DMS153 (cell line): ENCODE measurements at places on chromosomes 11 and 22.

DNA sequence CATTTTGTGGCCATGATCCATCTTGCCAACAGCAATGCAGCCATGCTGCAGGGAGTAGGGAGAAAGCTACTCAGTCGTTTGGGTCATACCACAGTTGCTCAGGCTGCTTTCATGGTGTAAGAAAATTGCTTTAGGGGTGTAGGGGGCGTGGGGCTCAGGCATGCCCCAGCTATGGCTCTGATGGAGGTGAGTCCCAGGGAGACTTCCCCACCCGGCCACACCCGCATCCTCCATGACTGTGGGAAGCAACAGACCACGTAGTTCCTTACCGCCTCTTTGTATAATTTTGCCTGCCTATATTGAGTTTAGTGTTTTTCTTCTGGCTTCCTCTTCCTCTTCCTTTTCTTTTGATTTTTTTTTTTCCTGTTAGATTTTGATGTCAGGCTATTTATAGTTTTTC, 58.8 kb downstream of the SPECC1L start:
- DNase-seq = no peak

- DNase-seq = no peak
Observed at GRCh38 chr22:37275622-37276021, 6.7 kb upstream of the CYTH4 start.

DNA sequence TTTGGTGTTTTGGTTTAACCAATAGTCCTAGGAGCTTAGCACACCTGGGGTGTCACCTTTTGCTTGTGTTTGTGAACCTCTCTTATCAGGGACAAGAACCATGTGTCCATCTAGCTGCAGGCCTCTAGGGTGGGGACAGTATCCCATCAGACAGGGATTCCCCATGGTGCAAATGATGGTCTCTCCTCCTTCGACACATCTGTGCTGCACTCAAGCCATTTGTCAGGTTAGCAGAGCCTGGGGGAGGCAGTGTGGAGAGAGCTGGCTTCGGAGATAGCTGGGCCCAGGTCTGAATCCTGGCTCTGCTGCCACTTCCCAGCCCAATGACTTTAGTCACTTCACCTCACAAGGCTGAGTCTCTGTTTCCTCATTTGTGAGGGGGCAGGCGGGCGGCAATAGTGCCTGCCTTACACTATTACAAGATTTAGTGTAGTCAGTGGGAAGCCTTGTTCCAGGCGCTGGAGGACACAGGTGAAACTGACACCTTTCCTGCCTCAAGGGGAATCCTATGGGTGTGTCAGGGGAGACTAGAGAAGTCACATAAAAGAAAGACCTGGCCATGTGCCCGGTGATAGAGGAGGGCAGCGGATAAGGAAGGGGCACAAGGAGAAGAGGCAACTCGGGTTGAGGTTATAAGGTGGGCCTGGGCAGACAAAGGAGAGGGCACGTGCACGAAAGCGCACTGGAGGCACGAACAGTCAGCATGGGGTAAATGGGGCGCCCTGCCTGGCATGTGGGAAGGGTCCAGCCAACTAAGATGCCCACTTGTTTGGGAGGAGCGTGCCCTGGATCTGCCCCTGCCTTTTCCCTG, 12.6 kb downstream of the KLHL35 start:
- DNase-seq = no peak

GRCh38 chr22:19661156-19661555, 53.1 kb upstream of the SEPTIN5 start:
- DNase-seq = no peak

DNA sequence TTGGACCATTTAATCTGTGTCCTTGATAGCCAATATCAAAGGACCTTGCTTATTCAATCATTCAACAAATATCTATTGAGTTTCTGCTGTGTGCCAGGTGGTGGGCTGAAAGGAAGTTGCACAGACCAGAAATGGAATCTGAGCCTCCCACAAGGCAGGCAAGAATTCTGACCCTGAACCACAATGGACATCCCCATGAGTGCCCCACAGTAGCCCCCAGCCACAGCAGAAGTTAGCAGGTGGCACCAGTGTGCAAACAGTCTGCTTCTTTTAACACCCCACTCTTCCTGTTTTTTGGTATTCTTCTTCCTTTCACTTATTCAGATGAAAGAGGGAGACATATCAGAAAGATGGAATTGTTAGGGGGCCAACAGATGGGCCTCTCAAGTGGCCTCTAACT, 12.2 kb upstream of the SERPING1 start:
- DNase-seq = no peak

DNA sequence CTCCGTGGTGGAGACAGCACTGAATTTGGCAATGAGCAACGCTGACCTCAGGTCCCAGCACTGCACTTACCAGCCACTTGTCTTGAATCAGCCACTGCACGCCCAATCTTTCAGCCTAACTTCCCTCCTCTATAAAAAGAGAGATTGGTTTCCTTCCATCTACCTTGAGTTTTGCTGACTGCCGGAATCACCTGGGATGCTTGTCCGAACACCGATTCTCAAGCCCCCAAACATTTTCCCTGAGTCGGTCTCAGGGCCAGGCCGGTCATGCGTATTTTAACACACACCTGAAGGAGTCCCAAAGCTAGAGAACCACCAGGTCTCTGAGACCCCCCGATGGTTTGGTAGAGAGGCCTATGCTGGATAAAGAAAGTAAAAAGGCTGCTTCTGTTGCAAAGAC, 131.5 kb downstream of the SPATA19 start:
- DNase-seq = no peak

DNA sequence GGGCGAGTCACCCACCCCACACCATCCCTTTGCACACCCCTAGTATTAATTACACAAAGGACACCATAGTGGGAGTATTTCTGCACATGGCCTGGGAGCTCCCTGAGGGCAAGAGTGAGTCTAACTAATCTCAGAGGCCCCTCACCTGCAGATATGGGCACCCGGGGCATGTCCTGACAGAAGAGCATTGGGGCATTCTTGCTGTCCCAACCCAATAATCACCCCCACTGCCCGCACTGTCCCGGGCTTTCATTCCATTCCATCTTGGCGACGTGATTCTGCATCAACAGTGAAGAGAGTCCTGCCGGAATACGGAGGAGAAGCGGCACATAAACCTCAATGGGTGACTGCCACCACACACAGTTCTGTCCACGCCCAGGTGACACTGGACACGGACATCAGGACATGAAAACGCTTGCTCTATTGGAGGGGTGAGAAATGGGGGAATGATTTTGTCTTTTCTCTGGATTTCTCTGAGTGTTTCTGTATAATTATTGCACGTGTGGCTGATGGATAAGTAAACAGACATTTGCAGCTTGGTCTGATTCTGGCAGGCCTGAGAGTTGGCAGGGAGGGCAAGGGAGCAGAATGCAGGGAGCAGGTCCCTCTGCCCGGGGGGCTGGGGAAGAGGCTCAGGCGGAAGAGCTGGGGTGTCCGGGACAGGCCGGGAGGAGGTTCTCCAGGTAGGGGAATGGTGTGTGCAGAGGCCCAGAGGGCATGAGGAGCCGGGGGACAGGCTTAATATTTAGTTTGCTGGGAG, 38.2 kb downstream of the SCUBE1 start:
- DNase-seq = no peak

GRCh38 chr11:71490044-71490730, 36.9 kb upstream of the KRTAP5-7 start:
- DNase-seq = no peak

DNA sequence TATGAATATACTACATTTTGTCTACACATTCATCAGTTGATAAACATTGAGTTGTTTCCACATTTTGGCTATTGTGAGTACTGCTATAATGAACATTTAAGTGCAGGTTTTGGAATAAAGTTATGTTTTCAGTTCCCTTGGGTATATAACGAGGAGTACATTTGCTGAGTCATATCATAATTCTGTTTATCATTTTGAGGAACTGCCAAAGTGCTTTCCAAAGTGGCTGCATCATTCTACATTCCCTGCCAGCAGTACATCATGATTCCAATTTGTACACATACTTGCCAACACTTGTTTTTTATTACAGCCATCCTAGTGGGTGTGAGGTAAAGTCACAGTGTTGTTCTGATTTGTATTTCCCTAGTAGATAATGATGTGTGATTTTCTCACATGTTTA, 1458.6 kb upstream of the TENM4 start:
- DNase-seq = no peak

DNA sequence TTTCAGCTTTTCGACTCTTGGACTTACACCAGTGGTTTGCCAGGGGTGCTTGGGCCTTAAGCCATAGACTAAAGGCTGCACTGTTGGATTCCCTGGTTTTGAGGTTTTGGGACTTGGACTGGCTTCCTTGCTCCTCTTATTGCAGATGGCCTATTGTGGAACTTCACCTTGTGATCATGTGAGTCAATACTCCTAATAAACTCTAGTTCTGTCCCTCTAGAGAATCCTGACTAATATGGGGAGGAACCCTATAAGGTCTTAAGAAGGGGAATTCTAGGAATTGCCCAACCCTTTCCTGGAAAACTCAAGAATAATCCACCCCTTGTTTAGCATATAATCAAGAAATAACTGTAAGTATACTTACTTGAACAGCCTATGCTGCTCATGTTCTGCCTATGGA, 491.8 kb downstream of the TMEM135 start:
- DNase-seq = no peak

- DNase-seq = no peak
Observed at GRCh38 chr22:28927630-28928029, 44.3 kb downstream of the ZNRF3 start.

DNA sequence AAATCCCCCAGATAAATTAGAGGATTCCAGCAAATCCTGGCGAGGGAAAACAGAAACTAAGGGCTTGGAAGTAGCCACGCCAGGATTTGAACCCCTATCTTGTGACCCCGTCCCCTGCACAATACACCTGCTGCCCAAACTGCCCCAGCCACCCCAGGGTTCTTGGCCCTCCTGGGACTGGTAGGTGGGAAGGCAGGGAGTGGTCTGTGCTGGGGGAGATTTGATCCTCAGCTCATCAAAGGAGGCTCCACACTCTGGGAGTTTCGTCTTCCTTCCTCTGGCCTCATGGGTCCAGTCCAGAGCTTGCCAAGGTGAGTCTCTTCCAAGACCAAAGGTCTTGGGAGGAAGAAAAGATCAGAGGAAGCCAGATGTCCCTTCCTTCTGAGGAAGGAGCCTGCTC, 4.5 kb upstream of the CHST1 start:
- DNase-seq = no peak

- DNase-seq = no peak
Observed at GRCh38 chr11:40306938-40307548, 1152.4 kb downstream of the LRRC4C start.

- DNase-seq = no peak
Observed at GRCh38 chr11:6755303-6755952, 16.3 kb downstream of the OR2AG2 start.

DNA sequence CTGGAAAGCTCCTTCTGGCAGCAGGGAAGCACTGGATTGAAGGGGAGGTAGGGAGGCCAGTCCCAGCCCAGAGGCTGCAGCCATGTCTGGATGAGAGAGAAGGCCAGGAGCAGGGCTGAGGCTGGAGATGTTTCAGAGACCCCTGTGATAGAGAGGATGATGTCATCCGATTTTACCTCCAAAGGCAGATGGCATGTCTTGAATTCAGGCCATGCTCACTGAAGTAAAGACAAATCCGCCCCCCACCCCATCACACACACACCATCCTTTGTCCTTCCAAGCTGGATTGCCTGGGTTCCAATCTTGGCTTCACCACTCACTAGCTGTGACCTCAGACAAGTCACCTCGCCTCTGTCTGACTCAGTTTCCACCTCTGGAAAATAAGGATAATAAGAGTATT, 47.2 kb downstream of the TP53I11 start:
- DNase-seq = no peak

- DNase-seq = no peak
Observed at GRCh38 chr22:19361501-19362103, 69.9 kb downstream of the HIRA start.

DNA sequence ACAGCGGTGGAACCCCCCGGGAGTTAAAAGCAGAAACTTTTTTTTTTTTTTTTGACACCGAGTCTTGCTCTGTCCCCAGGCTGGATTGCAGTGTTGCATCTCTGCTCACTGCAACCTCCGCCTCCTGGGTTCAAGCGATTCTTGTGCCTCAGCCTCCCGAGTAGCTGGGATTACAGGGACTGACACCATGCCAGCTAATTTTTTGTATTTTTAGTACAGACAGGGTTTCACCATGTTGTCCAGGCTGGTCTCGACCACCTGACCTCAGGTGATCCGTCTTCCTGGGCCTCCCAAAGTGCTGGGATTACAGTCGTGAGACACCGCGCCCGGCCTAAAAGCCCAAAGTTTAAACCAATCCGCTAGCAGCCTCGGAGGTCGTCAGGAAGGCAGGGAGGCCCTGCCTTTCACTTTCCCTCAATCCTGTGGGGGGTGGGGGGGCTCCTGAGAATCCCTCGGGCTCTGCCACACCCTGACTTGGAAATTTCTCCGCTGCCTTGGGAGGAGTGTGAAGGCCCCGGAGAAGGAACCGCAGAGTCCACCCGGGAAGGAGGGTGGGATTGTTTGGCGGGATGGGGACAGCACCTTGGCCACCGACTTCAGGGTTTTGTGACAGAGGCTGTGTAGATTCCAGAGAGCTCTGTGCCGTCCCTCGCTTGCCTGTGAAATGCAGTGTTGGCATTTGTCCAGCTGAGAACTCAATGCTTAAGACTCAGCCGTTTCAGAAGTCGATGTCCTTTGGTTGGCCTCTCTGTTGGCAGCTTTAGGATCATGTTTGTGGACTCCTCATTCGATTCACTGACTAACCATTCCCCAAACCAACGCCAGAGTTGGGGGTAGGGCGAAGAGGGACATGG, 1.0 kb downstream of the ARHGAP8 start:
- DNase-seq = no peak

- no peak for DNase-seq
Observed at GRCh38 chr22:39985383-39986035, 9.2 kb upstream of the FAM83F start.

- no peak for DNase-seq
Observed at GRCh38 chr11:32479291-32479690, 44.0 kb upstream of the WT1 start.

DNA sequence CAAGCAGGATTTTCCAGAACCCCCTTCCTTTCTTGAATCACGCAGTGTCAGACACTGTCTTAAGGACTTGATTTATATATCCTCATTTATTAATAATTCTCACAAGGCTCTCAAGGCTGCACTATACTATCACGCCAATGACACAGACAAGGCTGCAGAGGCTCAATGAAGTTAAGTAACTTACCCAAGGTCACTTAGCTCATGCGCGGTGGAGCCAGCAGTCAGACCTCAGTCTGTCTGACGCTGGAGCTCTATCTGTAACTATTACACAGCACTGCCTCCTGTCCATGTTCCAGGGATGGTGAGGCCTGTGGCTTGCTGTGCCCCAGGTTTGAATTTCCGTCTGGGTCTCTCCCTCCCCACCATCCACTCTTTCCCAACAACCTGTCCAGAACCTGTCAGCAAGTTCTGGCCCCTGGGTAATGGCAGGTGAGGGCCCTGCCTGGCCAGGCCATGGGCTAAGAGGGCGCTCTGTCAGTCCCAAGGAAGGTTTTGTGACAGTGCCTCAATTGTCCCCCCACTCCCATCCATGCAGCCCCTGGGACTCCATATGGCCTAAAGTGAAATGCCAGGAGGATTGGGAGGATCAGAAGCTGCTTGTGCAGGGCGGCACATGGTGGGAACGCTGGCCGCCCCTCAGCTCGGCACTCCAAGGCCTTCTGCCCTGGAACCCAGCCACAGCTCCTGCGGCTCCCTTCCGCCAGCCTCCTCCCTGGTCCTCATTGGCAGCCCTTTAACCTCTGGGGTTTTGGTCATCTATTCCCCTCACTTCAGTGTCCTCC, 8.6 kb downstream of the KCNC1 start:
- no peak for DNase-seq

- no peak for DNase-seq
Observed at GRCh38 chr11:71465054-71465453, 12.1 kb downstream of the NADSYN1 start.
